PC-9 (cell line): ENCODE measurements at places on chromosomes 3 and 15. TPM values are rescaled to one million over a fixed set of nuclear protein-coding genes. Genes with fewer than 3 reads are reported as not detected.

- no peaks in the 10 kb centered on the region for H3K27me3 ChIP-seq
- no peak overlapping the region for H3K4me3 ChIP-seq
- no peaks in the 10 kb centered on the region for H3K36me3 ChIP-seq
- DNase-seq, result no peak
- no peak overlapping the region for H3K27ac ChIP-seq
These were observed 23.5 kb upstream of the TSC22D2 start for GRCh38 chr3:150384296-150385212.

DNA sequence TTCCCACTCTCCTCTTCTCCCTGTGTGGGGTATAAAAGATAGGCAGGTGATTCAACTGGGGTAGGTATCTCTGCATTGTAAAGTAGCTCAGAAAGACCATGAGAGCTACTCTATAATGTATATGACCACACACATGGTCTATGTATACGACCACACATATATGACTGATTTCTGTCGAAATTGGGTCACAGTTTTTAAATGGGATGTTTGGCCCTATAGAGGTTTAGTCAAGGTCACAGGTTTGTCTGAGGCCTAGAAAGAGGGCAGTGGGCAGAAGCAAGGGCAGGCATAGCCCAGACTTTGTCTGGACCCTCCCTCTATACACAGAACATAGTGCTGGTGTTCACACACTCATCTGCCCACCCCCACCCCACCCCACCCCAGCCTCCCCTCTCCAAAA lies 4.4 kb downstream of the LAMP3 start:
- H3K4me3 ChIP-seq, result no peak overlapping the region
- peaks cover 7% of the 10 kb centered on the region; the same call in 1 of the 2 replicates for H3K4me1 ChIP-seq
- DNase-seq, result no peak
- H3K27ac ChIP-seq, result no peak overlapping the region

- H3K4me1 ChIP-seq, result no peaks in the 10 kb centered on the region
- no peak for DNase-seq
- no peak overlapping the region for H3K4me3 ChIP-seq
- H3K27me3 ChIP-seq, result no peaks in the 10 kb centered on the region
- H3K36me3 ChIP-seq, result no peaks in the 10 kb centered on the region
- H3K27ac ChIP-seq, result no peak overlapping the region
These were observed 26.3 kb downstream of the DPH6 start for GRCh38 chr15:35519541-35520149.

DNA sequence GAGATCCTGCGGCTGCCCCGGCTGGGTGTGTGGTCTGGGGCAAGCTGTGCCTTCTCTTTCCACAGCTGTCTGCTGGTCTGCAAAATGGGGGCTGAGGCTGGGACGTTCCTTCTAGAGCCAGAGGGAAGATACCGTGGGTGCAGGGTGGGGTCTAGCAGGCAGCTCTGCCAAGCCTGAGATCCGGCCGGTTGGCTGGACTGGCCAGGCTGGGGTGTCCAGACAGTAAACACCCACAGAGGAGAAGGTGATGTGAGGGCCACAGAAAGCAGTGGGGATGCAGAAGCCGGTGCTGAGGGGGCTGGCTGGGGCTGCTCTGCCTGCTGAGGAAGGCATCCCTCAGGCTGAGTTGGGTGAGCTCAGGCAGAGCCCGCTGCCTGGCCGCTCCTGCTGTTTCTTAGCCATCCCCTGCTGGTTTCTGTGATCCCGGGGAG lies 46.1 kb downstream of the FBLN2 start:
- no peak overlapping the region for H3K4me3 ChIP-seq
- no peak overlapping the region for H3K27ac ChIP-seq
- H3K4me1 ChIP-seq, result peaks cover 60% of the 10 kb centered on the region

DNA sequence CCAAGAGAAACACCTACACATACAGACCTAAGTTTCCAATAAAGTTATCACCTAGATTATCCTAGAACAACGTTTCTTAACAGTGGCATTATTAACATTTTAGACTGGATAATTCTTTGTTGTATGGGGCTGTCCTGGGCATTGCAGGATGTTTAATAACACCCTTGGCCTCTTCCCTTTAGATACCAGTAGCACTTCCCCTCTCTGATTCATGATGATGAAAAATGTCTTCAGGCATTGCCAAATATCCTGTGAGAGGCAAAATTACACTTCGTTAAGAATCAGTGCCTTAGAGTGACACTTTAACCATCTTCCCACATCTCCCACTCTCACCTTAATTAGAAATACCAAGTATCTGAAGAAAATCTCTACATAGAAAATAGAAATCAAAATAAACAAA lies 352.6 kb downstream of the CGGBP1 start:
- H3K27me3 ChIP-seq, result no peaks in the 10 kb centered on the region
- H3K4me1 ChIP-seq, result no peaks in the 10 kb centered on the region
- H3K4me3 ChIP-seq, result no peak overlapping the region
- no peak overlapping the region for H3K27ac ChIP-seq
- no peaks in the 10 kb centered on the region for H3K36me3 ChIP-seq

DNA sequence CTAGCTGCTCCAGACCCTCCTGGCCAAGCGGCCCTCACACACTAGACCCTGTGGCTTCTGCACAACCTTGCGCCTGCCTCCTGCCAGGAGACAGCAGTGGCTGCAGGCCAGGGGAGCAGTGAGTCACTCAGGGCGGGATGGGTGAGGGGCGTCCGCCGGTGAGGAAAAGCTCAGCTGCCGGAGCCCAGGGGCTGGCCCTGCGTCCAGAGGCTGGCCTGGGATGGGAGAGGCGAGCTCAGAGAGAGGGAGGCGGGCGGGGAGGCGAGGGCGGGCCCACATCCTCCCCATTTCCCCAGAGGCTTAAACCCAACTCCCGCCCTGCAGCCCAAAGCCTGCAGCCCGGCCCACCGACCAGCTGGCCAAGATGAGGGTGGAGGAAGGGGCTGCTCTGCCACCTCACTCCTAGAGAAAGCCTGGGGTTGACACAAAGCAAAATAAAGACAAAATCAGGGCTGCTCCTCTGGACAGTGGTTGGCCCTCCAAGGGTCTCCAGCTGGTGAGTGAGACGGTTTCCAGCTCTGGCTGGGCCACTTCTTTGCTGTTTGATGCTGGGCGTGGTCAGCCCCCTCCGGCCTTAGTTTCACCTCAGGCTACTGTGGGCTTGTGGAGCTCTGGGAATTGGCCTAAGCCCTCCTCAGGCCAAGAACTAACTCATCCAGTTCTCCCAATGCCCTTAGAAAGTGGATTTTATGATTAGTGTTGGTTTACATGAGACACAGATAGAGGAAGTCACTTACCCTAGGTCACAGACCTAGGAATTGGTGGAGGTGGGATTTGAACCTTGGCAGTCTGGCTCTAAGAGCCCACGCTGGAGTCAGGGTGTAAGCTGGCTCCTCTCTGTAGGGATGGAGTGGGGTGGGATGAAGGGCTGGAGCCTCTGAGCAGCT lies 50.6 kb downstream of the IQSEC1 start:
- H3K27me3 ChIP-seq, result no peaks in the 10 kb centered on the region
- H3K27ac ChIP-seq, result peak overlapping the region; percentile 87
- peak overlapping the region; percentile 61 for H3K4me3 ChIP-seq
- peaks cover 62% of the 10 kb centered on the region for H3K4me1 ChIP-seq

GRCh38 chr3:10322352-10322710 lies 1.4 kb upstream of the SEC13 start:
- peaks cover 8% of the 10 kb centered on the region for H3K4me1 ChIP-seq
- H3K36me3 ChIP-seq, result peaks cover 6% of the 10 kb centered on the region; the same call in 1 of the 2 replicates
- H3K27ac ChIP-seq, result no peak overlapping the region
- H3K4me3 ChIP-seq, result no peak overlapping the region
- peaks cover 38% of the 10 kb centered on the region for H3K27me3 ChIP-seq
- no peak for DNase-seq

DNA sequence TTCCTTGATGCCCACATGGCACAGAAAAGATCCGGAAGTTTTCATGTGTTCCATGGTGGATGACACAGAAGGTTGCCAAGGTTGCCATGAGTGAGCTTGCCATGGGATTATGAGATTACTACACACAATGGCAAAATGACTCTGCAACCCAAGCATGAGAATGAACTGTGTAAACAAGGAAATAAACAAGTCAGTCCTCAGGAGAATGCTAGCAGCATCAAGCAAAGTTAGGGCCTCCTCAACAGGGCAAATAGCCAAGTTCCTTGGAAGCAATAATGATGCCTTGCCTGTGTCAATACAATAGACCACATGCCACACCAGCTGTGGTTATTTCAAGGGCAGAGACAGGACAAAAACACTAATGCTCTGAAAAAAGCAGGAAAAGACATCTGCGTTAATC lies 41.8 kb downstream of the AQR start:
- H3K4me3 ChIP-seq, result no peak overlapping the region
- DNase-seq, result peak; percentile 44
- H3K4me1 ChIP-seq, result no peaks in the 10 kb centered on the region
- H3K36me3 ChIP-seq, result no peaks in the 10 kb centered on the region

GRCh38 chr15:90667073-90667754 lies 49.9 kb upstream of the BLM start:
- H3K36me3 ChIP-seq, result no peaks in the 10 kb centered on the region
- no peak for DNase-seq
- H3K27ac ChIP-seq, result peak overlapping the region; percentile 52
- peaks cover 31% of the 10 kb centered on the region for H3K4me1 ChIP-seq
- no peak overlapping the region for H3K4me3 ChIP-seq

THOC7 gene
- 94.3 and 104 TPM in 2 replicates for total RNA-seq

DGKG gene
- total RNA-seq, result 9.8 and 20.0 TPM in 2 replicates

LMOD3 gene
- total RNA-seq, result not detected in 2 replicates

LYSMD4 gene
- total RNA-seq, result 4.7 and 5.7 TPM in 2 replicates

RYR3 gene
- total RNA-seq, result 0.15 and 0.25 TPM in 2 replicates

RTP1 gene
- total RNA-seq, result not detected in 2 replicates

VIPR1 gene
- total RNA-seq, result 19.7 and 23.9 TPM in 2 replicates

PTH1R gene
- not detected in 2 replicates for total RNA-seq
